ENCODE measurements at places on chromosomes 1 and 21.
A peak's percentile ranks its signal among the peaks of the same experiment; 100 is the strongest.

DNA sequence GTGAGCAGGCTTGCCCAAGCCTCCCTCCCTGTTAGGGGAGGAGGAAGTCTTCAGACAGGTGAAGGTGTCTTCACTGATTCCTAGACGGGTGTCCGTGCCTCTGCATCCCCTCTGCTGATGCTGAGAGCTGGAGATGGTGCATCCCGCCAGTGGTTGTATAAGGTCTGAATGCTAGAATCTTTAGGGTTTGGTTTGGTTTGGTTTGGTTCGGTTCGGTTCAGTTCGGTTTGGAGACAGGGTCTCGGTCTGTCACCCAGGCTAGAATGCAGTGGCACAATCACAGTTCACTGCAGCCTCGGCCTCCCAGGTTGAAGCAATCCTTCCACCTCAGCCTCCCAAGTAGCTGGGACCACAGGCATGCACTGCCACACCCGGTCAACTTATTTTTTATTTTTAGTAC, 153.6 kb downstream of the PGBD5 start:
- no peak overlapping the region for H3K27ac ChIP-seq
- peaks cover 3% of the 10 kb centered on the region for H3K36me3 ChIP-seq
- no peaks in the 10 kb centered on the region for H3K27me3 ChIP-seq

GRCh38 chr1:8889103-8889846, 10.8 kb upstream of the ENO1 start:
- H3K27me3 ChIP-seq = no peaks in the 10 kb centered on the region
- H3K36me3 ChIP-seq = peaks cover 2% of the 10 kb centered on the region
- peaks cover 4% of the 10 kb centered on the region for H3K4me1 ChIP-seq
- H3K4me3 ChIP-seq = no peak overlapping the region
- DNase-seq = no peak

DNA sequence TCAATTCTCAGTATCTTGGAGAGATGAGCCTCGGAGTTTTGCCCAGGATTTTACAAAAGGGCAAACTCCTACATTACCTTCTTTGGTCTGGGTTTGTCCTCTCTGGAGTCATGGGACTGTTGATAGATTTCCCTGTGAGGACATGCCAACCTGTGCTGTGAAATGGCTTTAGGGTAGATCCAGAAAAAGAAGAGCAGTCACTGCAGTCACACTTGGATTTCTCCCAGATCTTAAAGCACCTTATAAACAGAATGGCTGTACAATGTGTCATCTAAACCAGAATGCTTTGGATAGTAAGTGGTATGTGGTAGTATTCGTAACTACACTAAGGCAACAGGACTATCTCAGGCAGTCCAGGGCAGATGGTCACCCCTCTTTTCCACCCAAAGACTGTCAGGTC, 1.9 kb upstream of the CSRP1 start:
- H3K27ac ChIP-seq = no peak overlapping the region
- peaks cover 44% of the 10 kb centered on the region for H3K4me1 ChIP-seq
- peaks cover 2% of the 10 kb centered on the region for H3K36me3 ChIP-seq
- DNase-seq = no peak

- H3K36me3 ChIP-seq = no peaks in the 10 kb centered on the region
- DNase-seq = peak; percentile 59
- H3K4me1 ChIP-seq = peaks cover 30% of the 10 kb centered on the region
Observed at GRCh38 chr1:247407180-247407616, 8.8 kb upstream of the NLRP3 start.

DNA sequence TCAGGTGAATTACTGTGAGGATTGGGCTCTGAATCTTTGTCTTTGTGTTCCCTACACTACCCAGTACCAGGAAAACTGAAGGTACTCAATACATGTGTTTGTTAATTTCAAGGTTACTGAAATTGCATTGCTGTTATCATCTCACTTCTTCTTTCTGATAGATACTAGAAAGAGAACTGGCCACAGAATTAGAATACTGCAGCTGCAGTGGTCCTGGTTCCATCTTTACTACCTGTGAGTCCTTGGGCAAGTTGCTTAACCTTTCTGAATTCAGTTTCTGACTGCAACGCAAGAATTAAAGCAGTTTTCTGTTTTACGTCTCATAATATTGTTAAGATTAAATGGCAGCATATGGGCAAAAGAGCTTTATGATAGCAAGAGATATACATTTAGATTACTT, 263.5 kb downstream of the LMO4 start:
- H3K27ac ChIP-seq = no peak overlapping the region
- no peak overlapping the region for H3K4me3 ChIP-seq
- H3K27me3 ChIP-seq = peaks cover 2% of the 10 kb centered on the region
- H3K36me3 ChIP-seq = no peaks in the 10 kb centered on the region
- no peak for DNase-seq
- no peaks in the 10 kb centered on the region for H3K4me1 ChIP-seq
